Osteocyte (in vitro differentiated cells): ENCODE measurements at places on chromosomes 16 and 17.

- no peak for DNase-seq
These were observed 363.3 kb upstream of the CDH5 start for GRCh38 chr16:66003201-66003600.

DNA sequence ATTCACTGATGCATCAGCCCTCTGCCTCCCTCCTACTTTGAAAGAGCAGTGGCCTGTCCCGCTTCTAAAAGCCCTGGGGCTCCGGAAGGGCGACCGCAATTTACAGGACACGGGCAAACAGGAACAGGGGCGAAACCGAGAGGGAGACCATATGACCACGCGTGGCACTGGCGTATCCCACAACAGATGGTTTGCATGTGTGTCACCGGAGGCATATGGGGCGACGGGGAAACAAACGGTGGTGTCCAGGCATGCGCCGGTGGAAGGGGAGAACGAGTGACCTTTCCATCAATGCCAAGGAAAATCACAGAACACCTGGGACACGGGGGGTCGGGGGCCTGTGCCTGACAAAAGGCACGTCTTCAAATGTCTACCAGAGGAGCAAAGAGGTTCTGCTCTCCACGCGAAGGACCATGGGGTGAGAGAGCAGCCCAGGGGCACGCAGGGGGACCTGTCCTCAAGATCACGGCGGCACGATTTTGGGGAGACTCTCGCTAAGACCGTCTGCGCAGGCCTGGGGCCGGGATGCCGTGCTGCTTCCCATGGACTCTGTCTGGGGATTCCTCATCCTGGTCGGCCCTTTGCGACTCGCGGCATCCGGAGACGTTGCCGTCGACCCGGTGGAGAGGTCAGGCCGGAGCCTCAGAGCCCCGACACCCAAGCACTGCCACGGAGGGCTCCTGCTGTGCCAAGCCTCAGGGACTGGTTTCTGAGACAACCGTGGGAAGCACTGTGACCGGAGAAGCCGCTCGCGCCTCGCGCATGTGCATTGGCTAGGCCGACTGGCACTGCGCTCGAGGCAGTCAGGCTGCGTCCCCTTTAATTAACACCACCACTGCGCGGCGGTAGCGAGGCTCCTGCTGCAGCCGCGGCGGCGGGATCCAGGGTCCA, 12.8 kb upstream of the KCNJ18 start:
- no peak for DNase-seq

GRCh38 chr17:30232015-30232823, 3.3 kb downstream of the SLC6A4 start:
- no peak for DNase-seq

DNA sequence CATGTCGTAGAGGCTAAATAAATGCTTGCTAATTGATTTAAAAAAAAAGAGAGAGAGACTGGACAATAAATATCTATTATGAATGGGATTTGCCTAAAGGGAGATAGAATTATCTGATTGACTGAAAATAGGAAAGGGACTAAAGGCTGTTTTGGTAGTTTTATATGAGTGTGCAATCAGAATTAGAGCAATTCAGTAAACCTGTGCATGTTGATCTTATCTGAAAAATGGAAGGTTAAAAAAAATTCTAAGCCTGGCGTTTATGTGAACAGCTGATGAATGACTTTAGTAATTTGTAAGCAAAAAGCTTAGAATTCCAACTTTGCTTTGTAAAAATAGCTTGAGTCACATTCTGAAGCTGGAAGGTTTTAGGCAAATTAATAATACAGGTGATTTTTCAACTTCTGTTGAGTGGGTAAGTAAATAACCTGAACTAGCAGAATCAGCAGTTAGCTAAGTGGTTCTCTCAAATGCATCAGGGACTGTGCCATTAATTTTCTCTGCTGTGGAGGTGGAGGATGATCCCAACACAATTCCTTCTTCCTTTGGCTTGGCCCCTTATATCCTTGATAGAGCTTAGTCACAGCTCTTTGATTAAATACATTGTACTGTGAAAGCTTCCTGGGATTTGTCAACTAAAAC, 254.4 kb downstream of the PHKB start:
- DNase-seq: no peak

- no peak for DNase-seq
These were observed 7.2 kb downstream of the SPNS3 start for GRCh38 chr17:4440690-4441686.

DNA sequence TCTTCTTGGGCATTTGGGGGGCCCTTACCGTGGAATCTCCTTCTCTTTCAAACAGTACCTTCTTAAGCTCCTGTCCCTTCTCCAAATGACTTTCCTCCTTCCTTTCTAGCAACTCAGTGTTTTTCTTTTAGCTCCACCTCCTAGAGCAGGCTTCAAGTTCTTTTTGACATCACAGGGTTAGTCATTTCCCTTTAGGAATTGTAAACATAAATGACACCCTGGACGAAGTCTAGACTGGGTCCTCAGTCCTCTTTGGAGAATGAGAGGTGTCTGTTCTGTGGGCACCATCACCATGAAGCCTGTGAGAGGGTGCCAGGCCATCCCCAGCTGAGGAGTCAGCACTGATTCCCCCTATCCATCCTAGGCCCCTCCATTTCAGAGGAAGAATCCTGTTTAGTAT, 94.7 kb downstream of the SALL1 start:
- DNase-seq: no peak

DNA sequence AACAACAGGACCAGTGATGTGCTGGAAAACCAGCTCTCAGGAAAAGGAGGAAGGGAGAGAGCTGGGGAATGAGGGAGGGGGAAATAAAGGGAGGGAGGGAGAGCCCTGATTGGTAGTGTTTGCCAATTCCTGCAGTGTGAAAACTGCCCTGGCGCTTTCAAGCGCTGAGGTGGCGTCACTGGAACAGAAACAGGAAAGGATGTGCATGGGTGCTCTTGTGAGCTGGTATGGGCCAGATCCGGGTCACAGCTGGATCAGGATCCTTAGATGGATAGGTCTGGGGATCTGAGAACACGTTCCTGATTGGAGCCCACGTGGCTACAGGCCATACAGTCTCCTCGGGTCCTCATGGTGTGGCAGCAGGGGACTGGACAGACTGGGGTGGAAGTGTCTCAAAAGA, 16.7 kb upstream of the MLKL start:
- DNase-seq: no peak

- DNase-seq: peak; percentile 92
These were observed 16.5 kb downstream of the CCDC102A start for GRCh38 chr16:57519796-57520360.

DNA sequence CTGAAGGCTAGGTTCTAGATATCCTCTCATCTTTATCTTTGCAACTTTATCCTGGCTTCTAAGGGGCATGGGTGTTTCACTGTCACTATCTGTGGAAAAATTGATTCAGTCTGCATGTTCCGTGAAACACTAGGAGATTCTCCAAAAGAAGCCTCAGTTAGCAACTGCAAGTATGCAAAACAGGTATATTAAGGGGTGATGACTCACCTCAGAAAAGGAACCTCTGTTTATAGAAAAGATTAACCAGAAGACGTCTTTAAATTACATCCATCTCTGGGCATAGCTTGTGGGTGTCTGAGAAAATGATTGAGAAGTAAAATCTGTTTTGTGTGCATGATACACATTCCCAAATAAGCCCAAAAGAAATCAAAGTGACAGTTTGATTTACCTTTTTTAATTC, 353.8 kb upstream of the HSBP1 start:
- no peak for DNase-seq

DNA sequence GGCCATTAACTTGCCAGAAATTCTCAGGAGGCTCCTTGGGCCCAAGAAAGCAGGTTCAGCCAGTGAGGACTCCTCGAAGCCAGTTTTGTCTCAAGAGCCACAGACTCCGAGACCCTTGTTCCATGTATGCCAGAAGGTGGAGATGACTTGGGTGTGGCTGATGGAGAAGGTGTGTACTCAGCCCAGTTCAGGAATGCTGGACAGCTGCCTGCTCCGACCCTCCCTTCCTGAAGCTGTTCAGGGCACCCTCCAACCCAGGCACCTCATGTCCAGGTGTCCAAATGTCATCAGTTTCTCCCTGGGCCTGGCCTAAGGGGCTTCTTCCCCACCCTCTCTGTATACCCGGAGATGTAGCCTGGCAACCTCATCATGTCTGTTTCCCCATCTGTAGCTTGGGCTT, 40.2 kb downstream of the NOG start:
- DNase-seq: no peak

DNA sequence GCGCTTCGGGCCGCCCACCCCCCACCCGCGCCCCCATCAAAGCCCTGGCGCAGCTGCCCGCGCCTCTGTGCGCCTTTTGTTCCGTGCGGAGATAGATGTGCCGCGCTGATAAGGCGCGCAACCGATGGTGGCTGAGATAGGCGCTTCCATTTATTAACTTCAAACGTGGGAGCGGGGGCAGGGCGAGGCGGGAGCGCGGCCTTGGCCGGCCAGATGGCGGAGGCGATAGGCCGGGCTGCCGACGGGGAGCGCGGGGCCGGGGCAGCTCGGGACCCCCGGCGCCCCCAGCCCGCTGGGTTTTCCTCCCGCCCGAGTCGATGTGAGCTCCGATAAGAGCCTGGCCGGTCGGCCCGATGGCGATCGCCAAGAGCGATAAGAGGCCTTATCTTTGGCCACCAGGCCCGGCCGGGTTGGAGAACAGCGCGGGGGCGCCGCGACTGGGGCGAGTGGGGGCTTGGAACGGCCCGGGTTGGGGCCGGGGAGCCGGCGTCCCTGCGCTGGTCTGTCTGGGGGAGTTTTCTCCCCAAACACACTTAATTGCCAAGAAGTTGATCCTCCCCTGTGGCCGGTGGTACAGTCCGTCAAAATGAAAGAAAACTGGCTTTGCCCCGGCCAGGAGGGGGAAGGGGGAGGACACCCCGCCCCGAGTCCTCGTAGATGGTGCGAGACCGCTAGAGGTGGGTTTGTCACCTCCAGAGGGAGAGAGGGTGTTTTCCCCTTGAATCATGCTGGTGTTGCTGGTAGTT, 2.7 kb downstream of the ZFPM1 start:
- no peak for DNase-seq

DNA sequence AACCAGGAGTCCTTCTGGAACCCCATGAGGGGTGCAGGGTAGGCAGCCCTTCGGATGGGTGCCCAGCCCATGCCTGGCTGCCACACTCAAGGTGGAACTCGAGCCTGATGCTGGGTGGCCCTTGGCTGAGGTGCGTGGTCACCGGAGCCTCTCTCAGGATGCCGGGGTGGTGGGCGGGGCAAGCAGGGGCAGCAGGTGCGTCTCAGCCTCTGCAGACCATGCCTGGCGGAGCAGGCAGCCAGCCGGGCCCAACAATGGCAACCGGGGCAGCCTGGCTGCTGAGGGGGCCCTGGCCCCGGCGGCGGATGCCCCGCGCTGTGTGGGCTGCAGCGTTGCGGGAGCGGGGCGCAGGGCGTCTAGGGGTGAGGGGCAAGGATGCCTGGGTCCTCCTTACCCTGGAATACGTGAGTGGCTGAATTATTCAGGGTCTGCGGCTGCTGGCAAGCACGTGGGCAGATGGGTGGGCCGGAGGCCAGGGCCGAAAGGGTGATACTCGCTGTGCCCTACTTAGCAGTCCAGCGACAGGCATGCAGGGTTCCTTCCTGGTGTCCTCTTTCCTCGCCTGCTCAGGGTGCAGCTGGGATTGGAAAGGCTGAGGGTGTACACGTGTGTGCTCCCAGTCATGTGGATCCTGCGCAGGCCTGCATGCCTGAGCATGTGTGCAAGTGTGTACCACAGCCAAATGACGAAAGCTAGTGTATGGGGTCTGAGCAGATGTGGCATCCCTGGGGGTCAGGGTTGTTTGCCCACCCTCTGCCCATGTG, 14.6 kb downstream of the MYO15A start:
- DNase-seq: no peak

DNA sequence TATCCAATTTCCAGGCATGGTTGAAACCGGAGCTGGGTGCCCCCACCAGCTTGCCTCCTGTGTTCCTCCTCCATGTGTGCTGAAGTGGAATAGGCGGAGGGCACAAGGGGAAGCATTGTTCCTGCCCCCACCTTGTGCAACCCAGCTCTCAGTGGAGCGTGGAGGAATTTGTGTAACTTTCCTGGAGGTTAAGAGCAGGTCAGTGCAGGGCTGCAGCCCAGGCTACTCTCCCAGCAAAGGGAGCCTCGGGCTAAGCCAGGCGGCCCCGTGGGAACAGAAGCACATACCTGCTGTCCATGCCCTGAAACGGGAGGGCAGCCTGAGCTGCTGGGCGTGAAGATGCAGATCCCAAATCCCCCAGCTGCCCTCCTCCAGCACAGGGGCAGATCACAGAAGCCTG, 158.8 kb upstream of the LHX1 start:
- no peak for DNase-seq

- no peak for DNase-seq
These were observed 37.2 kb upstream of the BCAR1 start for GRCh38 chr16:75288596-75289120.

DNA sequence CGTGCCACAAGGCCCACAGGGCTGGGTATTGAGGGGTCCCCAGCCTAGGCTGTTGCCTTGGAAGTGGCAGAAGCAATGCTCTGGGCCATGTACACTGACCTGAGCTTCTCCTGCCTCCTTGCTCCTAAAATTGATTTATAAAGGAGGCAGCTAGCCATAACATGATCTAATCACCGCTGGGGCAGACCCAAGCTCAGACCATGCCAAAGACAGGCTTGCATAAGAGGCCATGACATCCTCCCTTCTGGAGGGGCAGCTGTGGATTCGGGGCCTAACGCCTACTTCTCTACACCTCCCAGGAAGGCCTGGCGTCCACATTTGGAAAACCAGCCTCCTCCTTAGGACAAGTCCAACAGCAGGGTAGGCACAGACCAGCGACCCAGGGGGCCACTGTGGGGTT, 12.3 kb downstream of the HSD11B2 start:
- DNase-seq: no peak

- no peak for DNase-seq
These were observed 20.3 kb downstream of the MAP1LC3B start for GRCh38 chr16:87412371-87412995.

- no peak for DNase-seq
These were observed 90.5 kb downstream of the RGS9 start for GRCh38 chr17:65227637-65228036.

DNA sequence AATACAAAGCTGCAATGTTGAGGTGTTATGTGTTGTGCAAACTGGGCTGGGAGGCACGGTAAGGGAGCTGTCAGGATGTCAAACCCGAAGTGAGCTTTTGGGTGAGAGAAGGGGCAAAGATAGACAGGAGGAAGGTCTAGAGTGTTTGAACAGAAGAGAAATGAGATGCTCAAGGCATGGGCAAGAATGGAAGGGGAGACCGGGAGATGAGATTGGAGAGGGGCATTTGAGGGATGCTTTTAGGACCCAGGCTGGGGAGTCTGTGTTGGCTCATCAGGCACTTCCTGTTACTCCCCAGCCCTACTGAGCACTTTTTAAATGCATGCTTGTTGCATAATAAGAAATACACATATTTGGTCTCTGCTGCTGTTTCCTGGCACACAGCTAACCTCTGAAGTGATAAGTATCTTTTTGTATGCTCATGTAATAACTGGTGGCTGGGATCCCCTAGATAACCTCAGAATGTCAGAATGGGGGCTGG, 13.7 kb downstream of the UNC45B start:
- no peak for DNase-seq

DNA sequence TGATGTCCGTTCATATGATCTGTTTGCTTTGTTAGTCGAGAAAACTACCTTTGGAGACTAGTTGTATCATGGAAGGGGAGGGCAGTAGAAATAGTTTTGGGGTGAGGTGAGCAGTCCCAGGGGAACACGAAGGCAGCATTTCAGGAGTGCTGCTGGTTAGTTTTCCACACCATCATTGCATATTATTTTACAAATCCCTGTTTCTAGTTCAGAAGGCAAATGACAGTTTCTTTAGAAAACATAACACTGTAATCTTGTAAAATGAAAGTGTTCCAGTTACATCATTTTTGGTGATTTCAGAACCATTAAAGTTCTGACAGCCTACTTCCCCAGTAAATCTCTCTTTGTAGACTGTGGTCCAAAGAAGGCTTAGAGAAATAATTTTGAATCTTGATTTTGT, 25.4 kb downstream of the BANP start:
- no peak for DNase-seq
